ENCODE measurements at places on chromosomes 13 and 19.

GRCh38 chr13:80900561-80900960 is 559.6 kb upstream of the SPRY2 start:
- DNase-seq: no peak

DNA sequence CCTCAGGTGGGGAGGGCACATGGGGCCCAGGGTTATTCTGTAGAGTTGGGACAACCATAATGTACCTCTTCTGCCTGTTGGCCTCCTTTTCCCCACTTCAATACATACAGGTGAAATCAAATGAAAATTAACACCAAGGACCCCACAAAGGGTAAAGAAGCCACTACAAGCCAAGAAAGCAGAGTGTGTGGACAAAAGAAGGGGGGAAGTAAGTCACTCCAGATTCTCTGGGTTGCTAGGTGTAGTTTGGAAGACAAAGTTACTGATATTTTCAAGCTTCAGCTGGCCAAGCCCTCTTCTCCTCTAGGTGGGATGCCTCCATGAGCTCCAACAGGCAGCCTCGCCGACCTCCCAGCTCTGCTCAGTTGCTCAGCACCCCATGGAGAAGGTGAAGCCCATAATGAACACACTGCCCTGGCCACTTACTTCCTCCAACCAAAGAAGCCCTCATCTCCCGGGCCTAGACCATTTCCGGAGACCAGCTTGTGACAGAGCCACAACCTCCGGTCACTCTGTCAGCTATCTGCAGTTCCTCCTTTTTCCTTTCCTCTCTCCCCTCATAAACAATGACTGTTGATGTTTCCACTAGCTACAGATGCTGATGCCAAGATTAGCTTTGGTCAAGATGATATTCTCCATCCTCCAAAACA is 66.8 kb upstream of the MED4 start:
- no peak for DNase-seq

DNA sequence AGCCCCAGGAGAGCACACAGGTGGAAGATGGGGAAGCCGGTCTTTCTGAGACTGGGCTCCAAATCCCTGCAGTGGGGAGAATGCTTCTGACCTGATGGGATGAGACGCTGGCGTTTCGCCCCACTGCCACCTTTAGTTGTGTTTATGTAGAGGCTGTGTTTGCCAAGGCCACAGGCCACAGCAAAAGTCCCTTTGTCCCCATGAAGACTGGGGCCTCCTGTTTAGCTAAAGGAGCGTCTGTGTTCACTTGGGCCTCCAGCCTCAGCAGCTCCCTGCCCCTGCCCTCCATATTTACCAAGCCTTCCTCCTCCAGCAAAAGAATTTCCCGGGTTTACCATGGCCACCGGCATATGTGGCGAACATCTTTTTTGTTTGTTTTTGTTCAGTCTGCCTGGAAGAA is 10.4 kb upstream of the KLK14 start:
- no peak for DNase-seq

DNA sequence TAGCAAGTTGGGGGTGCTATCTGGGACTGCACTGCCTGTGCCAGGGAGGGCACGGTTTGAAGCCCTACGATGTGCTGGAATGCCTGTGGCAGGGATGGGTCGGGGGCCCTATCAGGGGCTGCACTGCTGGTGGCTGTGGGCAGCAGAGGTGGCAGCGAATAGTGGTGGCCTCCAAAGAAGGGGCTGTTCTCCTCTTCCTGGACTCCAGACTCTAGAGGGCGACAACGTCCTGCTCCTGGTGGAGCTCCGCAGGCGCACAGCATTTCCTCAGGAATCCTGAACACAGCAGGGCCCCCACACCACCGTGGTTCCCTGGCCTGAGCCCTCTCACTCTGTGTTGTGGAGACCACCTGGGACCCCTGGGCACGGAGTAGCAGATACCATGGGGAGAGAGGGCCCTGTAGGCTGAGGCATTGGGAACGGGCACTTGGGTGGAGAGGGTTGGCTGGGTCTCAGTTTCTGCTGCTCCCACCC is 145.6 kb downstream of the TNFRSF19 start:
- no peak for DNase-seq

GRCh38 chr13:59444210-59444857 is 719.4 kb downstream of the DIAPH3 start:
- no peak for DNase-seq

GRCh38 chr13:40381935-40382764 is 284.3 kb downstream of the FOXO1 start:
- DNase-seq: no peak

DNA sequence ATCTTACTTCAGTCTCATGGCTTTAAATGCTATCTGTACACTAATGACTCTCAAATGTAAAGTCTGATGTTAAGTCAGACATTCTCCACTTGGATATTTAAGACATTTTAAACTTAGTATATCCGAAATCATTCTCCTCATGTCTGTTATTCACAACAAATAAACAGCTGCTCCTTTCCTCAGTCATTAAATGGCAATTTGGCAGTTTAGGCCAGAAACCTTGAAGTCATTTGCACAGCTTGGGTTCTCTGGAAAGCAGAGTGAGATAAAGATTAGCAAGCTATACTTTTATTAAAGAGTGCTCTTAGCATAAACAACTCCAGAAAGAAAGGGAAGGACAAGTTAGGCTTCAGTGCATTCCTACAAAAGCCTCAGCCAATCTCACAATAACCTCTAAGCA is 53.7 kb downstream of the DNAJC15 start:
- DNase-seq: no peak

- DNase-seq: no peak
Measured at GRCh38 chr13:26280295-26280694, 26.4 kb downstream of the CDK8 start.

DNA sequence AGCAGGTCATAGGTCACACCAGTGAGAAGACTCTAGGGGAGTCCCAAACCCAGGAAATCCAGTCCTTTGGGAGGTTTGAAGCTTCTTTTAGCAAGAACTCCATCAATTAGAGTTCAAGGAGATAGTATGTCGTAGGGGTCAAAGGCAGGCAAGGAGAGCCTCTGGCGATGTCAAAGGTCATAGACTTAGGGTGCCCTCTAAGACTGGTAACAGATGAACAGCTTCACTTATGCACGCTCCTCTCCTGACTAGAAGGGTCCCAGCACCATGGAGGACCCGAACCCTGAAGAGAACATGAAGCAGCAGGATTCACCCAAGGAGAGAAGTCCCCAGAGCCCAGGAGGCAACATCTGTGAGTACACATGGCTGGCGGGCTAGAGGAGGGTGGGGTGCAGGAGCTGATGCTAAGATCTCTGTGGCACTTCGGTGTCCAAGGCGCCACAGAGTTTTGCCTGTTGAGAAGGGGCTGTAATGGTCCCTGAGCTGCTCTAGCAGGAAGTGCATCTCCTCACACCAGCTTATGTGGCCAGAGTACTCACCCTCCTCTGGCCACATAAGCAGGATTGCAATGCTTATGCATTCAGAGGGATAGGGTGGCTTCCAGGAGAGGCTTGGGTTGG is 557 bp downstream of the ZNF576 start:
- DNase-seq: no peak

- no peak for DNase-seq
Measured at GRCh38 chr13:67100730-67101129, 129.4 kb downstream of the PCDH9 start.

- DNase-seq: no peak
Measured at GRCh38 chr13:23450340-23451046, 17.0 kb upstream of the SACS start.

- no peak for DNase-seq
Measured at GRCh38 chr19:31337008-31337914, 12.0 kb downstream of the TSHZ3 start.

- DNase-seq: no peak
Measured at GRCh38 chr19:54268936-54269335, 11.9 kb upstream of the LILRB5 start.

DNA sequence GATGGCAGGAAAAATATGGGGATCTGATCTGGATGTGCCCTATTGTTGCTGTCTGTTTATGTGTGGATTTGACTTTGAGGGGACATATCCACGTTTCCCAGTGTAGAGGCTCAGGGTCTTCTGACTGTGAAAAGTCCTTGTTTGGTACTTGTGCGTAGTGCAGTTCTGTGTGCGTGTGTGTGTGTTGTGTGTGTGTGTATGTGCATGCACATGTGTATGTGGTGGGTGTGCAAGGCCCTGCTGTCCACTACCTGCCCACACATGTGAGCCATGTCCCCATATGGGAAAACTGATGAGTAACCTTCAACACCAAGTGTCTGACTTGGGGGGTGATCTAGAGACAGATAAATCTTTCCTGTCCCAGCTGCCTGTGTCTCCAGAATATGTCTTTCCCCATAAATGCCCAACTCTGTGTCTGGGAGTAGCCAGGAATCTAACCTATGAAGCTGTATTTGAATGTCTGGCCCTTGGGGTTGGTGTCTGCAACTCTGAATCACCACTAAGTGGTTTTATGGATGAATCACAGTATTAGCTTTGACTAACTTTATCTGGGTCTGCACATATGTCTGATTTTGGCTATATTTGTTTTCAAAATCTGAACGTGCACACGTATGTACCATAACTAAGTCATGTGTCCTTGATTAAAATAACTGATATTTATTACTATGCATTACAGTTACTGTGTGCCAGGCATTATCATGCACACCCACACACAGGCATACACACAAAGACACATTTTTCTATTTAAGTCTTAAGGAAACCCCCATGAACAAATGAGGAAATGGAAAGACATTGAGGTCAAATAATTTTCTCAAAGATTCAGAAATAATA is 17.4 kb downstream of the KLK2 start:
- no peak for DNase-seq

GRCh38 chr19:49333418-49333805 is 1.8 kb upstream of the CD37 start:
- no peak for DNase-seq

DNA sequence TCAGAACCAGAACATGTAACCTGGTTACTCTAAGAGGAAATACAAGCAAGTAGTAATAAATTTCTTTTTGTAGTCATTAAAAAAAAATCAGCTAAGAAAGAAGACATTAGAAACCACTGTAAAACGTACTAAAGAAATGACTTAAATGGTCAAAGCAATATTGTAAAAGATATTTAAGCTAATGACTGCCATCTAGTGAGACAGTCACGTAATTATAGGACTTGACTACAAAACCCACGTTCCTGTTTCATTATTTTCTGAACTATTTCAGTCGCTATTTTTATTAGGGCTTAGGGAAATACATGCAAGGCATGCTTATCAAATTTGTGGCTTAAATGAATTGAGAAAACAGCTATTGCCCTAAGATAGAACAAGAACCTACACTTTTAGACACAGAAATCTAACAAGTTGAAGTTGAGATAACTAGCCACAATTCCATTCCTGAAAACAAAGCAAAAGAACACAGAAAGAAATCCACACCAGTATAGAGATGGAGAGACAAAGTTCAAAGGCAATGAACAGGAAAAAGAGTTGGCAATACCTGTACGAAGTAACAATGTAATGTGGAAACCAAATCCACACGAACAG is 17.9 kb downstream of the ALG5 start:
- peak; percentile 34 for DNase-seq

DNA sequence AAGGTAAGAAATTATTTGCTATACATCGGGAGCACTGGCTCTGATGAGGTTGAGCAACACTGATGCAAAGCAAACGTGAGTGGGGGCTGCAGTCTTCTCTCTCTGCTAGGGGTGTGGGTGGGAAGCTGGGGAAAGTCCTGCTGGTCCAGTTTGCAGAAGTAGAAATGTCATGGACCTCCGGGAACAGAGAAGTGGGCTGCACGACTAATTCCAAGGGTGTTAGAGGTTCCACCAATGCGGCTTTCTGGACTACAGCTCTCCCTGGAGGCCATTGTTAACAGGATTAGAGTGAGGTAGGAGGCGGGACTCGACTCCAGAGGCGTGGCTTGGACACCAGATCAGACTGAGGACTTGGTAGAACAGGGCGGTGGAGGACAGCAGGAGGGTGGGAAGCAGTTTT is 5.7 kb upstream of the FBXO27 start:
- DNase-seq: no peak

DNA sequence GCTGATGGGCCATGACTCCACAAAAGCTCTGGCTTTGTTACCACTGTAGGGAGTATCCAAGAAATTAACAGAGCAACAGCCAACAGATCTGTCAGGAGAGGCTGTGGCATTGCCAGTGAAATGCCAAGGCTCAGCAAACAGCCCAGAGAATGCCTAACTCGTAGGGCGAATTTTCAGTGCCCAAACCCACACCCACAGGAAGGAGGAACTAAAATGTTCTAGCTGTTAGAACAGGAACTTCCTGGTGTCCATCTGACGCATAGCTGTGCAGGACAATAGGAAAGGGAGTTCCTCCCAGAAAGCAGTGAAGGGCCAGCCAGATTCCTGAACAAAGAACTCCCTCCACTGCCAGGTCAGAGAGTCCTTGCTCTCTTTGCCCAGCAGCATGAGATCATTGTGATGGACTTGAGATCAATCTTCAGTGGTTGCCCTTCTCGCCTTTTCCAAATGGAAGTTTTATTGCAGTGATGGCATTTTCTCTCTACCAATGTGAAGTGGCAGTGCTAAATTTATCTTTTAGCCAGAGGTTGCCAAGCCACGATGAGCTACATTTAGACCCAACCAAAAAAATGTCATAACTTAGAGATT is 224.2 kb upstream of the STARD13 start:
- no peak for DNase-seq

DNA sequence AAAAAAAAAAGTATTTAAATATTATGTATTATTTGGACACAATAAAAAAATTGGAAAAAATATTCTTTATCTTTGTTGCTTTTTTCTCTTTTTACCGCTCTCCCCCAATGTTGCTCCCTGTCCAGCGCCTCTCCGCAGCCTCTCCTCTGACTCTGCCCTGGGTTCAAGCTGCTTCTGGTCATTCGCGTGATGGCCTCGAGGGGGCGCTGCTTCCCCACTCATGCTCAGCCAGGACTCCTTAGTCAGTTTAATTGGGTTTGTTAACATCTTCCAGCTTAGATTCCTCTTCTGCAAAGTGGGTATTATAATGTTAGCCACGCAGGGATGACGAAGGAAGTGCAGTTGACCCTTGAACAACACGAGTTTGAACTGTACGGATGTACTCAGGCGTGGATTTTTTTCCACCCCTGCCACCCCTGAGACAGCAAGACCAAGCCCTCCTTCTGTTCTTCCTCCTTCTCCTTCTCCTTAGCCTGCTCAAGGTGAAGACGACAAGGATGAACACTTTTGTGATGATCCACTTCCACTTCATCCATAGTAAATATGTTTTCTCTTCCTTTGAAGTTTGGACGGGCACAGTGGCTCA is 4.9 kb upstream of the NWD1 start:
- DNase-seq: no peak

DNA sequence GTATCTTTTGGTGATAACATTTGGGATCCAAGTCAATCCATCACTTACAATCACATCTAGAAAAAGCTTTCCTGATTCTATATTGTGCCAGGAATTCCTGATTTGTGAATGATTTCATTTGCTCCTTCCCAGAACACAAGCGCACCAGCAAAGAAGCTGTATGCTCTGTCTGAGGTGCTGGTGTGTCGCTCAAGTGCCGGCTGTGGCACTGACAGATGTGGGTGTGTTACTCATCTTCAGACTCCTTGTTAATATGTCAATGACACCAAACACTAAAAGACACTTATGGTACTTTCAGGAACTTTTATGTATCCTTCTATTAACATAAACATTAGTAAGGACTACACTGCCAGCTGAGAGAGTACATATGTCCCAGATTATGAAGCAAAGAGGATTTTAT is 429.1 kb downstream of the ITGBL1 start:
- no peak for DNase-seq

All from fibroblast of skin of left quadriceps (primary cell).